Thyroid gland (tissue), 4 donors: ENCODE measurements at places on chromosomes 6 and 20. TPM values are rescaled to one million over a fixed set of nuclear protein-coding genes. Genes with fewer than 3 reads are reported as not detected.
A peak's percentile ranks its signal among the peaks of the same experiment; 100 is the strongest.

DNA sequence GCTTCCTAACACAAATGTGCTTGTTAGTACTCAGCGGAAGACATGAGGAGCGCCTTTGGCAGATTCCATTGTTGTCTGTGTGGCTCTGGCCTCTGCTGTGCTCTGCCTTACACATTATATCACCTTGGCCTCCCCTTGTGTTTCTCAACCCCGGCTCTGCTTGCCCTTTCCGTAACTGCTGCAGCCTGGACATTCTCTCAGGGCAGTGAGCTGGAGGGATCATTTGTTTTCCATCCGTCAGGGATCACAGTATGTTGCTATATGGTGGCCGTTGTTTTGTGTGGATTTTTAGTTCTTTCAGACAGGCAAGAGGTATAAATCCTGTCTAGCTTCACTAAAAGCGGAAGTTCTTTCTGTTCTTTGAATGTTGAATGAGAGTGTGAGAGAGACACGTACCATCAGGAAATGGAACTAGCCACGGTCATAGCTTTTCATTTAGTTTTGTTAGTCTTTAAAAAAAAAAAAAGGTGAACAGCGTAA lies 175.1 kb downstream of the JARID2 start:
- no peaks in the 10 kb centered on the region for H3K36me3 ChIP-seq
- H3K4me3 ChIP-seq = no peak overlapping the region
- DNase-seq = no peak
- H3K27ac ChIP-seq = no peak overlapping the region

GRCh38 chr6:49462071-49462470 lies 982 bp downstream of the MMUT start:
- peaks cover 18% of the 10 kb centered on the region for H3K4me1 ChIP-seq
- no peak overlapping the region for H3K27ac ChIP-seq
- H3K36me3 ChIP-seq = no peaks in the 10 kb centered on the region
- H3K27me3 ChIP-seq = no peaks in the 10 kb centered on the region
- H3K4me3 ChIP-seq = peak overlapping the region; percentile 82

The SYNDIG1 gene
- 8.7 TPM for total RNA-seq

DNA sequence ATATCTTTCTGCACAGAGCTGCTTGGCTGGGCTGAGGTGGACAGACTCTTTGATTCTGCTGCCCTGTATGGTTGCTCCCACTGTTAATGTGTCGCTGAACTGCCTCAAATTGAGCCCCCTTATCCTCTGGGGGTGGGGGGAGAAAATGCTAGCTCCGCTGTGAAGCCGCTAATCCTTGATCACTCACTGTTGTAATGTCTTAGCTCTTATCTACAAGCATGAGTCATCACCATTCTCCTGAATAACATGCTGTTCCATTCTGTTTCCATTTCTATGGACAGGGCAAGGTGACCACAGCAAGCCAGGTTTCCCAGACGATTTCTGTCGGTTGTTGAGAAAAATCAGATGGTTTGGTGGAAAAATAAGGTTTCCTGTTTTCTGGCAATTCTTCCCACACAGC lies 218.4 kb upstream of the GGTLC1 start:
- no peak for DNase-seq
- H3K36me3 ChIP-seq = no peaks in the 10 kb centered on the region
- H3K27ac ChIP-seq = no peak overlapping the region
- no peaks in the 10 kb centered on the region for H3K27me3 ChIP-seq
- no peak overlapping the region for H3K4me3 ChIP-seq
- H3K4me1 ChIP-seq = no peaks in the 10 kb centered on the region

- no peak overlapping the region for H3K27ac ChIP-seq
- H3K4me3 ChIP-seq = no peak overlapping the region
- H3K4me1 ChIP-seq = peaks cover 44% of the 10 kb centered on the region
Measured at GRCh38 chr6:143598466-143599080, 79.2 kb upstream of the PHACTR2 start.

DNA sequence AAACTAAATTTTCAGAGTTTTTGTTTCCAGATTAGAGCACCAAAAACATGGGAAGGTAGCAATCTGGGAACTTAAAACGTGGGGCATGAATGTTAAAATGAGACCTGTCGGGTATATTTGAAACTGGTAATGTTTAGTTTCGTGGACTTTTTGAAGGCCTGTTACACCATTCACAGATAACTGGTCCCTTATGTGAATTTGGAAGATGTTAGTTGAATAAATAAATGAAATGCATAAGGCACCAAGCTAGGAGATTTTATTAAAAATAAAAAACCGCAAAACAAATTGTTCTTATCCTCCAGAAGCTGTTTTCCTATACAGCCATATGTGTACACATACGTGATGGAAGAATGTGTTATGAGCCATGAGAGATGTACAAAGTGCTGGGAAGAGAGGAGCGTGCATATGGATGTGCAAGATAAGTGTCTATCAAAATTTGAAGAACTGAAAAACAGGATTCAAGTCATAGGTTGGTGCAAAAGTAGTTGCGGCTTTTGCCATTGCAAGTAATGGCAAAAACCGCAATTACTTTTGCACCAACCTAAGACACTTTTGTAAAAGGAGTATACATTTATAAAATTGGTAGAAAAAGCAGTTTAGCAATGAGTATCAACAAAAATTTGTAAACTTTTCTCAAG lies 700 bp upstream of the MCUR1 start:
- H3K27ac ChIP-seq = peak overlapping the region; percentile 97
- no peaks in the 10 kb centered on the region for H3K27me3 ChIP-seq
- no peaks in the 10 kb centered on the region for H3K36me3 ChIP-seq

The CCND3 gene
- 172 TPM for total RNA-seq

The CRYBG1 gene
- 10.6 TPM for total RNA-seq

- H3K4me1 ChIP-seq = no peaks in the 10 kb centered on the region
- no peak overlapping the region for H3K4me3 ChIP-seq
- no peak overlapping the region for H3K27ac ChIP-seq
Measured at GRCh38 chr6:51675020-51675921, 412.1 kb downstream of the PKHD1 start.

DNA sequence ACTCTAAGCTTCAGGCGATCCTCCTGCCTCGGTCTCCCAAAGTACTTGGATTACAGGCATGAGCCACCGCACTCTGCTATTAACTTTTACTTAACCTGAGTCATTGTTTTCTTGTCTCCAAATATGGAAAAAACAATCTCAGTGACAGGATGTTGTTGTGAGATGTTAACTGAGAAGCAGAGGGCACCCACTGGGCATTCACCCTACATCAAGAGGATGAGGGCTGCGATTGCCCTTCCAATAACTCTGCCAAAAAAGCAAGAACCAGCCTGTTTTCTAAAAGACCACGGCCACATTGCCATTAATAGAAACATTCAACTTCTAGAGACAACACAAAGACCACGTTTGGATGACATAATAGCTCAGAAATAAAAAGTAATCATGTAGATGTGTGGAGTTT lies 107.6 kb upstream of the SGK1 start:
- no peak for DNase-seq
- H3K4me1 ChIP-seq = peaks cover 6% of the 10 kb centered on the region
- H3K4me3 ChIP-seq = no peak overlapping the region
- no peak overlapping the region for H3K27ac ChIP-seq
- no peaks in the 10 kb centered on the region for H3K36me3 ChIP-seq

DNA sequence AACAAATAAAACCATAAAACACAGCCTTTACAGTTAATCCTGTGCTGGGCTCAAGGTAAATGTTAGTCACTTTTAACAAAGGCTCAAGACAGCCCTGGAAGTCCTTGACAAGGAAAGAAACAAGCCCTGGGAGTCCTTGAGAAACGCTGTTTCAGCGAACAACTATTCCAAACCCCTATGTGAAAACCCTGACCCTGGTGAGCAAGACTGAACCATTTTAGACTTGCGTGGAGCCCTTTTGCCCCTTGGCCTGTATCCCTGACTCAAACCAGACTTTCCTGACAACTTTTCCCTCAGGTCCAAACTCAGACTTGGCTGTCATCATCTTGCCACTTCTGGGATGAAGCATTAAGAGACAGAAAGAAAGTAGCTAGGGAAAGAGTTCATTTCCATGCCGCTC lies 180.4 kb downstream of the AIG1 start:
- no peak overlapping the region for H3K27ac ChIP-seq
- DNase-seq = no peak
- H3K4me1 ChIP-seq = no peaks in the 10 kb centered on the region
- no peaks in the 10 kb centered on the region for H3K27me3 ChIP-seq
- no peaks in the 10 kb centered on the region for H3K36me3 ChIP-seq
- H3K4me3 ChIP-seq = no peak overlapping the region

DNA sequence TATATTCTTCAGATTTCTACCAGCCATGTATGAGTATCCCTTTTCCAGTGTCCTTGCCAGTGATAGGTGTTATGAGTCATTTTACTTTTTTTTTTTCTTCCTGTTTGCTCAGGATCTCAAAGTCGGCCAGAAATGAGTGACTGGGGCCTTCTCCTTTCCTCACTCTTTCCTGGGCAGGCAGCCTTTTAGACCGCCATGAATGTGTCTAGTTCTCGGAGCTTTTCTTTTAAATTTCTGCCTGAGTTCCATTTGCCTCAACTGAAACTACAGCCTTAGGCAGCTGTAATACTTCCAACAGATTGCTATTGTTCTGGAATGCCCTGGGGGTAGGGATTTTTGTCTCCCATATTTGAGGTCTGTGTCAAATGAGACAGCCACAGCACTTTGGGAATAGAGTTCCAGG lies 83.7 kb downstream of the STXBP5 start:
- H3K27ac ChIP-seq = no peak overlapping the region
- no peaks in the 10 kb centered on the region for H3K36me3 ChIP-seq
- no peak overlapping the region for H3K4me3 ChIP-seq
- H3K27me3 ChIP-seq = no peaks in the 10 kb centered on the region

GRCh38 chr6:52535711-52536423 lies 41.0 kb downstream of the TRAM2 start:
- no peak for DNase-seq
- no peak overlapping the region for H3K4me3 ChIP-seq
- peaks cover 7% of the 10 kb centered on the region for H3K4me1 ChIP-seq
- no peak overlapping the region for H3K27ac ChIP-seq

- peaks cover 8% of the 10 kb centered on the region for H3K4me1 ChIP-seq
- H3K27ac ChIP-seq = no peak overlapping the region
- DNase-seq = no peak
- no peaks in the 10 kb centered on the region for H3K27me3 ChIP-seq
- H3K36me3 ChIP-seq = no peaks in the 10 kb centered on the region
- no peak overlapping the region for H3K4me3 ChIP-seq
Measured at GRCh38 chr6:96943555-96944215, 19.2 kb downstream of the KLHL32 start.

DNA sequence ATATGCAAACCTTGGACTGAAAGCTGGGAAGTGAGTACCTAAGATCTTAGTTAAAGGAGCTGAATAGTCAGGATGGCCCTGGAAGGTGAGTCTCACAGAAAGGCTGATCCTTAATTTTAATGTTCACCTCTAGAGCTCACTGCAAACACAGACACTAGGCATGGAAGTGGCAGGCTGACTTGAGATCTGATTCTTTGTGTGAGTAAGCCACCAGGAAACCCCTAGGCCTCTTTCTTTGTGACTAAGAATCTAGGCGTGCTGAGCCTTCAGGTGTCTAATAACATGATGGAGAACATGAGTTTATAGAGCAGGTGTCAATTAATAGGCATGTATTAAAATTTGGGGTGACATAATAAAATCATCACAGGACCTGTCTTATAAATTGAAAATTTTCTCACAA lies 642.2 kb downstream of the EYS start:
- no peak overlapping the region for H3K27ac ChIP-seq
- no peaks in the 10 kb centered on the region for H3K27me3 ChIP-seq
- H3K4me3 ChIP-seq = no peak overlapping the region
- no peaks in the 10 kb centered on the region for H3K4me1 ChIP-seq
- H3K36me3 ChIP-seq = no peaks in the 10 kb centered on the region
